Activated CD4-positive, alpha-beta T cell treated with anti-CD3 and anti-CD28 coated beads for 4 hours (primary cell): ENCODE measurements at places on chromosomes 1 and 21.

DNA sequence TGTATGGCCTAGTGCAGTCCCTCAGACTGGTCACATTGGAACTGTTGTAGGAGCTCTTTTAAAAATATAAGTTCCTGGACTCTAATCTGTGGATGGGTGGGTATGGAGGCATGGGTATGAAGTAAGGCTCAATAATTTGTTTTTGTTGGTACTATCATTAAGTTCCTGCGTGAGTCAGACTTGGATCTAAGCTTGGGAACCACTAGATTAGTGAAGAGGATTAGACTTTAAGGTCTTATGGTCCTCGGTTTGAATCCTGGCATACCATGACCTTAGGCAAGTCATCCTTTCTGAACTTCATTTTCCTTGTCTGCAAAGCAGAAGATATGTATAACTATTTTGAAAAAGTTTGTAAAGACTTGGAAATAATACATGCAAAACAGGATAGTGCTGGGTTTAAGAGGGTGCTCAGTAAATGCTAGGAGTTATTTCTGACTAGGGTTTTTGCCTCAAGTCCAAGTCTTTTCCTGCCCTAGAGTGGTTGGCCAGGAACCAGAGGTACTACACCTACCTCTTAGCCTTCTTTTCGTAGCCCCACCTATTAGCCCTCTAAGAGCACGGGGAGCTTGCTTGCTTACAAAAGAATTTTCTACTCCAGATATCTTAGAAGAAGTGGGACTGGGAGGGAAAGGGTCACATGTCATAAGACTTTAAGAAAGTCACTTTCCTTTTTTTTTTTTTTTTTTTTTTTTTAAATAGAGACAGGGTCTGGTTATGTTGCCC, 38.6 kb upstream of the METTL18 start:
- DNase-seq = no peak

GRCh38 chr1:115706587-115707425, 61.7 kb downstream of the CASQ2 start:
- DNase-seq = no peak

- DNase-seq = no peak
These were observed 164.0 kb upstream of the UBE2U start for GRCh38 chr1:64039390-64039926.

DNA sequence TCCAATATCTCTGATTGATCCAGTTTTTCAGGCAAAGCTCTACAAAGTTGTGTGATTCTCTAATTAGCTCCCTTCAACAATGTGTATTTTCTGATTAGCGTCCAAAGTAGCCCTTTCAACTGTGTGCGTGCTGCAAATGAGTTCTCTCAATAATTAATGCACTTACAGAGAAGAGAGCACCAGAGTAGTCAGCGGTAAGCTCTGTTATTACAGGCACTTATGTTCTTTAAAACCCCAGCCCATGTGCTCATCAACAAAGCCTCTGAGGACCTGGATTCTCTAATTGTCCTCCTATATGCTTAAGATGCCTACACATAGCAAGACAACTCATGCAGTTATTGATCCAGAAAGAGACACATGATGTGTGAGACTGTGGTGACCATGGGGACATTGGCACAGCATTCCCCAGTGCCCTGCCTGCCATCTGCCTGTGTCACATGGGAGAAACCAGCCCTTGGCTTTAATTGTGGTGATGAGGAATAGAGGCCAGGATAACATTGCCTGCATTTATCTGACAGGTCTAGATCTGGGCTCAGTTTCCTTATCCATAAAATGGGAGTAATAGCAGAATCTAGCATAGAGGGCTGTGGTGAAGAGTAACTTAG, 151.7 kb downstream of the PCP4 start:
- no peak for DNase-seq

GRCh38 chr1:69410893-69411292, 156.8 kb upstream of the LRRC7 start:
- DNase-seq = no peak

GRCh38 chr1:38834221-38834782, 25.3 kb downstream of the RRAGC start:
- DNase-seq = no peak

DNA sequence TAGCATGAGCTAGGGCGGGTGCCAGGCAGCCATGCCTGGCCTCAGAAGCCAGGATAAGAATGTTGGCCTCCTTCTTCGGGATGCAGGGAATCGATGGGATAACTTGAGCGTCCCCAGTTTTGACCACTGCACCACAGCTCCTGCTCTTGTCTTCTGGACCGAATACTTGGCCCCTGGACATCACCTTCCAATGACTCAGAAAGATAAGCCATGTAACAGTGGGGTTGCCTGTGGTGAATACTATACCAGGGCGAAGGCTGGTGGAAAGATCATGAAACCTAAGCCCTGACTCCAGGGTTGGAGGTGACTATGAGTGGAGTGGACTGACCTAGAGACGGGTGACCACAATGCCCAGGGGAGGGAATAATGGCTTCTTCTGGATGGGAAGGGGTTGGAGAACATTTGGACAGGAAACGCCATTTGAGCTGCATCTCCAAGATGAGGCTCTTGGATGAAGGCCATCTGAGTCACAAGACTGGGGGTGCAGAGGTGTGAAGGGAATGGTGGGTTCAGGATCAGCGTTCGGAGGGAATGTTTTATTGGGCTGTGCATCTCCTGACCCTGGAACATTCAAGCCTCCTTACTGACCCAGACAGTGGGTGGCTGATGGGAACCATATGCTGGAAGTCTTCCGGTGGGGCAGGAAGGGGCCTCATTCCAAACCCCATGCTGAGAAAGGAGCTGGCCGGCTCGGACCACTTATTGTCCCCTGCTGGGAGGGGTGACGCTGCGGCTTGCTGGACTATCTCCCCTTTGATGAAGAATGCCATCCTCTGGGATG, 18.5 kb upstream of the KCNE2 start:
- no peak for DNase-seq

GRCh38 chr1:168608796-168609715, 32.7 kb downstream of the XCL1 start:
- DNase-seq = no peak

- no peak for DNase-seq
These were observed 548.5 kb upstream of the NEGR1 start for GRCh38 chr1:72830606-72831390.

DNA sequence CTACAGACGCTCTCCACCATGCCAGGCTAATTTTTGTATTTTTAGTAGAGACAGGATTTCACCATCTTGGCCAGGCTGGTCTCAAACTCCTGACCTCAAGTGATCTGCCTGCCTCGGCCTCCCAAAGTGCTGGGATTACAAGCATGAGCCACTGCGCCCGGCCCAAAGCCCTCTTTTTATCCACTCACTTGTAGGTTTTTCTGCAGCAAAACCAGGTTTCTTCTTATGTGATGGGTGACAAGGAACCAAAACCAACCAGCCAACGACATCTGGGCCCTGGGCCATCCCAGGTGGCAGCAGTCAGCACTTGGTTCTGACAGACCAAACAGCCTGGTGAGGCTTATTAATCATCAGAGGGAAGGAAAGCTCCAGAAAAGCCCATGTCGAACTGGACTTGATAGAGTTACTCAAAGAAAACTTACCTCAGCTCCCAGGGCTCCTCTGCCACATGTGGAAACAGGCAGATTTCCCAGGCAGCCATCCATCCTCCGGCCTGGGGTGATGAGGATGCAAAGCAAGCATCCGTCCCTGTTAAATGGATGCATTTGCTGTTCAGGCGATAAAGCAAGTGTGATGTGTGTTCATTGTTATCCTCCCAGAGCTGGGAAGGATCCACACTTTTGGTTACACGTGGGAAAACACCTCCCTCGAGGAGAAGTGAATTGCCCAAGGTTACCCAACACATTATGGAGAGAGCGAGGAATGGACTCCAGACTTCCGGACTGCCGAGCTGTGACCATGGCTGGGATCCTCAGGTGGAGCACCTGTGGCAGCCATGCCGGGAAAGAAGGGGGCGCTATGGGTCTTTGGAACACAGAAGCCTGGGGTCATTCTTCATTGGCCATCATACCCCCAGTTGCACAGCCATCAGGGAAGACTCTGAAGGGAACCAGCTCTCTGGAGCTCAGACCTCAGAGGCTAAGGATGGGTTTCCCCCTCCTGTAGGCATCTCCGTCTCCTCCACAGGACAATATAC, 118.8 kb downstream of the HUNK start:
- DNase-seq = no peak

DNA sequence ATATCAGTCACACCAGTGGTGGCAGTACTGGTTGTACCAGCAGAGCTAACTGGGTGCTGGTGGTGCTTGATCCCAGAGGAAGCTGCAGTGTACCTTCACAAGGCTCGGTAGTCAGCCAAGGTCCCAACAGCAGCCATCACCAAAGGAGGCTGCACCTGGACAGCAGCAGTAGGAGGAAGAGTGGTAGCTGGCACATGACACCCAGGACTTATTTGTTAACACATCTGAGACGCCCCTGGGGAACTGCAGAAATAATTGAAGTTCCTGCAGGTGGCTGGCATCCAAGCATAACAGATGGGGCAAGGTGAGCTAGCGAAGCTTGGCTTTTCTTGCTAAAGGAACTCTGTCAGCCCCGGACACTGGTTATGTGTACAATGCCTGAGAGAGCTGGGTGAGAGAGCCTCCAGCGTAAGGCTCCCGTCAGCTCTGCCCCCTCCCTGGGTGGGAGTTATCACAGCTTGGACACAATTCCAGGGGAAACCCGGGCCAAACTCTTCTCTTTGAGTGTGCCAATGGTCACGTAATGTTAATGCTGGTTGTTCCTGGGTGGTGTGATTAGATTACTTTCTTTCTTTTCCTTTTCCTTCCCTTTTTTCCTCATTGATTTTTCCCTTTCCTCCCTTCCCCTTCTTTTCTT, 29.1 kb upstream of the PARP1 start:
- DNase-seq = no peak

- no peak for DNase-seq
These were observed 16.3 kb upstream of the H3-3A start for GRCh38 chr1:226046240-226046639.

DNA sequence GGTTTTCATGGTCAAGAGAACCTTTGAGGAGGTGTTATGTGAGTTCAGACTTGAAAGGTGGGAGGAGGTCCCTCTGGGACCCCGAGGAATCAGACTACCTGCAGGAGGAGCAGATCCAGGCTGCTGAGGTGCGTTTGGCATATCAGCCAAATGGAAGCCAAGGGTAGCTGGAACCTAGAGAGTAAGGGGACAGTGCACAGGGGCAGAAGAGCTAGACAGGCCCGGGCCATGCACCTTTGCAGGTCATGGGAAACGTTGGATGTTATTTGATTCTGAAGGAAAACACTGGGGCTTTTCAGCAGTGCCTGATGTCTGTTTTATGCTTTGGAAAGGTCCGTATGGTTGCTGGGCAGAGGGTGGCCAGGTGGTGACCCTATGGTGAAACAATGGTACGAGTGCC, 169.2 kb downstream of the PGBD5 start:
- DNase-seq = no peak

- no peak for DNase-seq
These were observed 363.5 kb upstream of the DUSP10 start for GRCh38 chr1:222105393-222105737.

DNA sequence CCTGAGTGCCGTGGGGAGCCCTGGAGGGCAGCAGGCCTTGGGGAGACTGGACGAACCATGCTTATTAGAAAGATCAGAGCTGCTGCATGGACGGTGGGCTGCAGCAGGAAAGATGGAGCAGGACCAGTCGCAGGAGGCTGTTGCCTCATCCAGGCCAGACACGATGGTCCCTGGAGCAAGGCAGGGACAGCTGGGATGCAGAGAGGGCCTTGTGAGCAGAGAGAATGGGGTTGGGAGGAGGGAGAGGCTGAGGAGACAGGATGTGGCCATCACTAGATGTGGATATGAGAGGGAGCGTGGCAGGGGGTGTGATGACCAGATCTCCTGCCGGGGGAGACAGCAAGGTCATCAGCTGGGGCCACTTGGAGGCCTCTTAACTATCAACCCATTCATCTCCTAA, 727.6 kb downstream of the PTPRU start:
- DNase-seq = no peak

GRCh38 chr21:45341261-45341660, 53.6 kb upstream of the POFUT2 start:
- DNase-seq = no peak

- DNase-seq = no peak
These were observed 234.1 kb downstream of the SDCCAG8 start for GRCh38 chr1:243489681-243490546.

- no peak for DNase-seq
These were observed 103.9 kb downstream of the TGFBR3 start for GRCh38 chr1:91781901-91782622.

DNA sequence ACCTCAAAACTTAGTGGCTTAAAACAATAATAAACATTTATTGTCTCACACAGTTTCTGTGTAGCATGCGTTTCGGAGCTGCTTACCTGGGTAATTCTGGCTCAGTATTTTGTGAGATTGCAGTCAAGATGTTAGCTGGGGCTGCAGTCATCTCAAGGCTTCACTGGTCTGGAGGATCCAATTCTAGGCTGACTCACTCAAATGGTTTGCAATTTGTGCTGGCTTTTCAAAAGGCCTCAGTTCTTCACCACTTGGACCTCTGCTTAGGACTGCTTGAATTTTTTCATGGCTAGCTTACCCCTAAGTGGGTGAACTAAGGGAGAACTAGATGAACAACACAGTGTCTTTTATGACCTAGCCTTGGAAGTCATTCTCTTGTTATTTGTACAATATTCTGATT, 21.0 kb downstream of the XPR1 start:
- no peak for DNase-seq

DNA sequence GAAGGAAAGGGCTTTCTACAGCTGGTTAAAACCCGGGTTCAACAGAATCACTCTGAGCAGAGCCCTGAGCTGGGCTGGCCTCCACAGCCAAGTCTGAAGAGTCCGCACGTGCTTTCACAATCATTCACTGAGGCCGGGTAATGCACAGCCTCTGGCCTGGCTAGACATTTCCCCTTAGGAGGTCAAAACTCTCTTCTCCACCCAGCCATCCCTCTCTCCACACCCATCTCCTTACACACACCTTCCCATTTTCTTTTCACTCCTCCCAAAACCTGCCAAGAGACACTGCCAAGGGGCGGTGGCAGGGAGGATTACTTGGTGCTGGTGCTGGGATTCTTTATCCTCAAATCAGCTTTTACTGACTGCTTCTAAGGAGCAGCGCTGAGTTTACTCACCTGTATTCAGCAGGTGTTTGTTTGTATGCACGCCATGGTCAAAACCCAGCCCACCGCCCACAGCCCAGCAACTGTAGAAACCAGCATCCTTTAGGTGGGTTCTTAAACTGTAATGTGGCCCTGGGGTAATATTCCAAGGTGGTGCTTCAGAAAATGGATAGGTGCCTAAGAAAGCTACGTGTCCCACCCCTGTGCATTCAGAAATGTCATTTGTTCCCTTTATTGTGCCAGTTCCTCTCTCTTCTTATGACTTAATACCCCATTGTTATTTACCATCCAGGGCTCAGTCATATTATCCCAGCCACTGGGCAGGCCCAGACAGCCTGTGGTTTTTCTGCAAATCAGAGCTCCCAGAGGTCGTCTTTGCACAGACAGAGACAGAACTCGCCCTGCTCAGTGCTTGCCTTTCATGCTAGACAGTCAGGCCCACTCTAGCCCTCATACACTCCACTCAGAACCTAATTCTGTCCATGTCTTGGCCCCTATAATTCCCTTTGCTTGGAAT, 80.2 kb downstream of the ADSS2 start:
- DNase-seq = no peak

GRCh38 chr1:69433073-69433472, 134.6 kb upstream of the LRRC7 start:
- DNase-seq = no peak

GRCh38 chr1:3000671-3001470, 20.4 kb upstream of the ACTRT2 start:
- DNase-seq = no peak
